Activated naive CD8-positive, alpha-beta T cell treated with anti-CD3 and anti-CD28 coated beads, Interleukin-2, amount 50 U/mL, for 16 hours (primary cell): ENCODE measurements at places on chromosomes 5 and 9.

GRCh38 chr5:161051920-161052500 is 200.0 kb upstream of the ATP10B start:
- no peak for DNase-seq

DNA sequence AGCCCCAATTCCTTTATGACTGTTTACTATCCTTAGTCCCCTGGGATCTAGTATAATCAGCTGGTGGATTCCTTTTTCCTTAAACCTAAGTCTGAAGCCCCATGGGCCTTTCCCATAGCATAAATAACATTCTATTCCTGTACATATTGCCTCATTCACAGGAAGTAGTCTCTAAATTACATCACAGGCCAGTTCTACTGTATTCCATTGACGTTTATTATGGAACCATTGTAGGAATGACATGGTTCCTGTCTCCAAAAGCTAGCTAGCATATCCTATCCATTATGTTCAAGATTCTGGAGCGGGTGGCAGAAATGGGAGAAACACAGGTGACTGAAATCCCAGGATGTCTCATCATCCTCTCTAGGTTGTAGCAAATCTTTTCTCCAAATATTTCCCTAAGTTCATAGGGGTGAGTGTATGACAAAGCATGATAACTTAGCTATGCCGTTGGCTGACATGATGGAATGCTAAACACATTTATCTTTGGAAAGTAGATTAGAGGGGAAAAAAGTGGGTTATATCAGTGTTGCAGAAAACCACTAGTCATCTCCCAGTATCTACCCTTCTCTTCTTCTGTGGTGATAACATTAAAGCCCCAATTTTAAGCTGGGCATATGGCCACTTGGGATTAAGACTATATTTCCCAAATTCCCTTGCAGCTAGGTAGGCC is 140.1 kb downstream of the FGF1 start:
- no peak for DNase-seq

DNA sequence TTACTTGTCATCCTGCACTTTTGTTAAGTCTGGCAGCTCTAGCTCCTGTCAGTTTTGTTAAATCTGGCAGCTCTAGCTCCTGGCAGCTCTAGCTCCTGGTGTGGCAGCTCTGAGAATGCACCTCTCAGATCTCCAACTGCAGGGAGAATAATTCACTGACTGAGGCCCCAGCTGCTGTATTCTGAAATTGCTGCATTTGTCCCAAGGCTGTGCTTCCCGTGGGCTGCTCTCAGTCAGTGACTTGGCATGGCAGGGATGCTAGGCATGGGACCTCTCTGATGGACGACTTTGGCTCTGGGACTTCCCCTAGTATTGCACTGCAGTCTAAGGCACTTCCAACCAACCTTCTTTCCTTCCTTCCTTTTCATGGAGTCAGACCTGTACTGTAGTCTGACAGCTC is 475.7 kb downstream of the CCDC171 start:
- DNase-seq, result no peak

GRCh38 chr5:142326480-142326938 is 1.7 kb upstream of the SPRY4 start:
- no peak for DNase-seq

DNA sequence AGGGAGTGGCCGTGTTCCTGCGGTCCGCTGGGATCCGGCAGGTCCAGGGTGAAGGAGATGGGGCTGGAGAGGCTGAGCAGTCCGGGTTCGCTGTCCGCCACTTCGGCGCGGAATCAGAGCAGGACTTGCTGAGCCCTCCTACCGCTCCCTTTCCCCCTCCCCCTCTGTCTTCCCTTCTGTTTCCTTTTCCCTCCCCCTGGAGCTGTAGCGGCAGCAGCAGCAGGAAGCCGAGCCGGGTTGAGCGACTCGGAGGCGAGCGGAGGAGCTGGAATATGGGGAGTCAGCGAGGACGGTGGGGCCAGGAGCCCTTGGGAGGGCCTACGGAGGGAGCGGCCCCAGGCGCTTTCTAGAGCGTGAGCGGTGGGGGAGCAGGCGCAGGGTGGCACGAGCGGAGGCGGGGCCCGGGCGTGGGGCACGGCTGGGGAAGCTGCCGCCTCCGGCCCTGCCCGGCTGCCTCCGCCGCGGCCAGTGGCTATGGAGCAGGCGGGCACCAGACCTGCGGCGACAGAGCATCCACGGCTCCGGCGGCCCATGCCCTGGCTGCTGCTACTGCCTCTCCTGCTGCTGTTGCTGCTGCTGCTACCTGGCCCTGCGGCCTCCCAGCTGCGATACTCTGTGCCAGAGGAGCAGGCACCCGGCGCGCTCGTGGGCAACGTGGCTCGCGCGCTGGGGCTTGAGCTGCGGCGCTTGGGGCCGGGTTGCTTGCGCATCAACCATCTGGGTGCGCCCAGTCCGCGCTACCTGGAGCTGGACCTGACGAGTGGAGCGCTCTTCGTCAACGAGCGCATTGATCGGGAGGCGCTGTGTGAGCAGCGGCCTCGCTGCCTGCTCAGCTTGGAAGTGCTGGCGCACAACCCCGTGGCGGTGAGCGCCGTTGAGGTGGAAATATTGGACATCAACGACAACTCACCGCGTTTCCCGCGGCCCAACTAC is at the start of gene PCDHAC2:
Gene PCDHAC2, plus strand, starts transcription at position 184 of the 933 bp plus-strand sequence. Its CDS starts 291 bp downstream, at position 475.
- no peak for DNase-seq

DNA sequence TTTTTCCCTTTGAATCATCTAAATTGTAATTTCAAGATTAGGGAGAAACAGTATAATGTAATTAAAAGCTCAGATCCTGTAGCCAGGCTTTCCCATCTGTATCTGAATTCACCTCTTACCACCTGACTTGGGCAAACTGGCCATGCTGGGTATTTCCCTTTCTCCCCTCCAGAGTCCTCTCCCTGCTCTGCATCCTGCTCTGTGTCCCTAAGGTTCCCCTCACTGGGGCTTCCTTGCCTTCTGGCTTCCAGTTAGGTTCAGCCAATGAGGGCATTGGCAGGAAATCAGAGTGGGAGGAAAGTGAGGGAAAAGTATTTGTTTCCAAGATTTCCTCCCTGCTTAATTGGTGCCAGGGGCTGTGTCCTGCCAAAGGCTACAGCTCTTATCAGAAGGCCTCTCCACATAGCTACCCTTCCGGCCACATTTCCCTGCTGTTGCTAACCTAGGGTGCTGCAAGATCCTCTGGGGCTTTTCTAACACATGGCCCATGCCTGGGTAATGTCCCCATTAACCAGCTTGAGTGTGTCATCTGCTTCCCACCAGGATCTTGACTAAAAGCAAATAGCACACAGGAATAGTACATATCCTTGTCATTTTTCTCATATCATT is 51.0 kb upstream of the MPDZ start:
- DNase-seq, result no peak

DNA sequence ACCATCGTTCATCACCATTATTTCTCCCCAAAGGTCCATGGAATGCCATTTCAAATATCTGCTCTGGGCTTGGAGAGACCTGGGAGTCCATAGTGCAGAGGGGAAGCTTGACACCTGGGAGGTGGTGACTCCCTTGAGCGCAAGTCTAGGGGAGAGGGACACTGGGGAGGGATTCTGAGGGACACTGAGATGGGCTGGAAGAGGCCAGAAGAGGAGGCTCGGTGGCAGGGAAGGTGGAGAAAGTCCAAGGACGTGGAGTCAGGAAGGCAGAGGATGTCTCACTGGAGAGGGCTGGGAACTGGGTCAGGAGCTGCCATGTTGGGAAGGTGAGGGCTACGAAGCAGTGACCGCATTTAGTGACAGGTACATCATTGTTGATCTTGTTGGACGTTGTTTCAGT is 160.3 kb upstream of the MVB12B start:
- DNase-seq, result no peak

DNA sequence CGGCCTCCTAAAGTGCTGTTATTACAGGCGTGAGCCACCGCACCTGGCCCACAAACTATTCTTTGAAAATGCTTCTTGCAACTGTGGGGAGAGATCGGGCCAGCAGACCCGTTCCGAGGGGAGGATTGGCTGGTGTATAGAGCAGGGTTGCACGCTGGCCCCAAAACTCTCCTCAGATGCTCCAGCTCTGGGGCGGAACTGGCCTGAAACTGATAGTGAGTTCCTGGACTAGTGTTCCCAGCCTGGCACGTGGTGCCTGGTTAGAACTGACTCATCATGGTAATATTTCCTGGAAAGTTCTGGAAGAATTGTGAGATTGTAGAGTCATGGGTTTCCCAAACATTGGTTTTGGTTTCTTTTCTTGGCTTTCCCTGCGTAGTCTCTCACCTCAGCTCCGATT is 120.5 kb downstream of the FBXL7 start:
- no peak for DNase-seq

DNA sequence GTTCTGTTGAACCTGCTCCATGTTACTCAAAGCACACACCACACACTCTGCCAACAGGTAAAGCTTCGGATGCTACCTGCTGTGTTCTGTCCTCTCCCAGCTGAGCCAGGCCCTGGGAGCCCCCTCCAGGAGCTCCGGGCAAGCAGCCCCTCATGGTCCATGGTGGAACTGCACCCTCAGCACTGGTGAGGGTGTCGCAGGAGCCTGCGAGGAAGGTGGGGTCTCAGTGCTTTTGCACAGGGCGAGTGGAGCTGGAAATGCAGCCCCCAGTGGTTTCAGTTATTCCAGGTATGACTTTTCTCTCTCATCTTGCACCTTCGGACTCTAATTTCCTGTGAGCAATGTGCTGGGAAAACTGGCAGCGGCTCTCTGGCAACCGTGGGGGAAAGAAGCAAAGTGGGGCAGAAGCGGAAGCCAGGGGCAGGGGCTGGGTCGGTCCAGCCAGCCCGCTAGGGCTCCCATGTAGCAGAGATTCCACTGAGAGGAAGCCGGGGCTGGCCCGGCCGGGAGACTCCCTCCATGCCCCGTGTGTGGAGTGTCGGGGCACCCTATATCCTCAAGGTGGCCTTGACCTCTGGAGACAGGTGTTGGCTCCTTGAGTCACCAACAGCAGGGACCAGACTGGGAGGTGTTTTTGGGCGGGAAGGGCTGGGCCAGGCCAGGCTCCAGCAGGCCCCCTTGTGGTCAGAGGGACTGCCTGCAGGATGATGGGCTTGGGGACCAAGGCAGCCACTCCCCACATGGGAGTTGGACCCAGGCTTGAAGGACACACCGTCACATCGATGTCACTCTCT is 75.6 kb upstream of the PRSS3 start:
- DNase-seq, result no peak

DNA sequence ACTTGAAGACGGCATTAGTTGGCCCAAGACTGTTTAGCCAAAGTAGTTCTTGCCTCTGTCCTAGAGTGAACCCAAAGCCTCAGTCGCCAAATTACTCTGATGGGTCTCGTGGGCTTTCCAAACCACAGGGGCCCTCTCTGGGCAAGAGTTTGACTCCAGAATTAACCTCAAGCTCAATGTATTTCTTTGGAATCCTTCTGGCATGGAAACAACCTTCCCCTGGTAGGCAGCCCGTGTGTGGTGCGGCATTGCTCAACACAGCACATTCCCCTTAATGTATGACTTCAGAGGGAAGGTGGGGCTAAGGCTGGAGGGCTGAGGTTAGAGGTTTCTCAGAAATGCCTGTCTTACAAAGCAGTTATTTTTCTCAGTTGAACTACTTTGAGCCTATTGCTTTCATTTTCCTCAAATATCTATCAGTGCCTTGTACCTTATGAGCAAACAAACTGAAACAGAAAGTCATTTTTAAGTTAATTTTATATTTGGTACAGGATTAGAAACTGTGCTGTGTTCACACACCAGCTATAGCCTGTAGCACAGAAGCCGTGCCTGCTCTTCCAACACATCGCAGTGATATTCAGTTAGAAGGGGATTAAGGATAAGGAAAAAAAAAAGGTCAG is 123.9 kb upstream of the HAPLN1 start:
- DNase-seq, result no peak

DNA sequence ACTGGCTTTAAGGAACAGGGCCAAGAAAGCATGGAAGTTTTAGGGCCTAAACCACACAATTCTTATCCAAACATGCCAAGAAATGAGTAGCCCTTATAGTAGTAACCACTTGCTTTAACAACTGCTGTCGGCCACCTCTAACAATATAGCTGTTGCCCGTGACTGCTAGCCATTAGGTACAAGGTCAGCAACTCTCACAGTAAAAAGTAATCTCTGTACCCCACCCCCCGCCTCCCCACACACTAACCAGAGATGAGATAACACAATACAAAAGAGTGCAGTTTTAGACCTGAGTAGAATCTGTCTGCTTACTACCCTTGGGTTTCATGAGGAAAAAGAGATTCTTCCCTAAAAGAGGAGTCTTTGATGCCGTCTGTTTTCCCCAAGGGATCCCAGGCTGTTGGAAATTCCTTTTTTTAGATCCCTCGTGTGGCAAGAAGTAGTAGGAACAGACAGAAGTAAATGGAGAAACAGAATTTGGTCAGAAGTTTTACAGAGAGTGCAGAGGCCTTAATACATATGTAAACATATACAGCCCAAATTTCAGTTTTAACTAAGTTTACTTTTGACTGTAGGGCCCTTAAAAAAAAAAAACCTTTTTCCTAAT is 94.3 kb downstream of the WDR41 start:
- no peak for DNase-seq

DNA sequence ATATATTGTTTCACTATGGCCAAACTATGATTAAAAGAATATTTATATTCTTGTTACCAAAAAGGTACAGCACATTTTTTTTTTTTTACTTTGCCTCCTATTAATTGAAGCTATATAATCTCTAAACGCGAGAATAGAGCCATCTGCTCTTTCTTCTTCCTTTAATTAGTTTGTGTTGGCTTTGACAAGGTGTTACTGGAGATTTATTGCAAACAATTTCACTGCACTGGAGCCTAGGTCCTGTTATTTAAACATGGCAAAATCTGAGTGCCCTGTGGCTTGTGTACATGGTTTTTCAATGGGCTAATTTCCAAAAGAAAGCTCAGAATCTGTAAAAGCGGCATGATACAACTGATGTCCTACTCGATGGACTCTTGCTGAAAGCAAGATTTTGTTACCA is 40.8 kb upstream of the GABRG2 start:
- no peak for DNase-seq

DNA sequence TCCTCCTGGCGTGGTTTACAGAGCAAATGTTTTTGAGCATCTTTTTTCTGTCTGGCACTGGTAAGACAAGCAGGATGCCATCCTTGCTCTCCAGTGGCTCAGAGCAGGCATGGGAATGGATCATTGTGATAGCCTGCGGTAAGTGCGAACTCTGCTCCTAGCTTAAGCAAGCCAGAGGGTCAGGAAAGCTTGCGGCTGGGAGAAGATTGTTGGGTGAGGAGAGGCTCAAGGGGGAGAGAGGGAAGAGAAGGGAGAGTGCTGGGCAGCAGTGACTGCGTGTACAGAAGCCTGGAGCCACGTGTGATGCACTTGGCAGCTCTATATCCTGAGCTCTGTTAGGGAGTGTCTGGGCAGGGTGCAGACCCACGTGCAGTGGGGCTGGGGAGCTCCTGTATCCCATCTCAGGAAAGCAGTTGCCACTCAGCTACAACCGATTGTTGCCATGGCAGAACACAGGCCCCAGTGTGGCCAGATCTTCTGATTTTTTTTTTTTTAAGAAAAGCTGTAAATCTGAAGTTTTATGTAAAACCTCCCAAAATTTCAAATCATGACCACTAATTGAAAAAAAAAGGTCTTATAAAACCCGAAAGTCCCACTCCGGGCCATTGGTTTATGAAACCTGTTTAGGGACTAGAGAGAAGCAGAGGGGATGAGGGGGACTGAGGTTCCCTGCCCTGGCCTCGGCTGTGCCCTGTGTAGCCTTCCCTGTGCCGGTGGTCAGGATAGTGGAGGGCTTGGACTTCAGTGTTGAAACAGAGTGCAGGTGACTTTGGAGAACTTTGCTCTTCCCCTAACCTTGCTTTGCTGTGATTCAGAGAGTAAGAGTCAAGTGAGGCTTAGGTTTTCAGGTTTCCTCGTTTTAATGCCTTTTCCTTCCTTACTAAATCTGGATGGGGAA is 67.3 kb downstream of the ZNF618 start:
- DNase-seq, result no peak

- no peak for DNase-seq
These were observed 177.9 kb downstream of the CETN3 start for GRCh38 chr5:90231688-90232087.

- no peak for DNase-seq
These were observed 22.5 kb downstream of the MUSK start for GRCh38 chr9:110691002-110691549.
